ENCODE measurements at places on chromosomes 5 and 9.

DNA sequence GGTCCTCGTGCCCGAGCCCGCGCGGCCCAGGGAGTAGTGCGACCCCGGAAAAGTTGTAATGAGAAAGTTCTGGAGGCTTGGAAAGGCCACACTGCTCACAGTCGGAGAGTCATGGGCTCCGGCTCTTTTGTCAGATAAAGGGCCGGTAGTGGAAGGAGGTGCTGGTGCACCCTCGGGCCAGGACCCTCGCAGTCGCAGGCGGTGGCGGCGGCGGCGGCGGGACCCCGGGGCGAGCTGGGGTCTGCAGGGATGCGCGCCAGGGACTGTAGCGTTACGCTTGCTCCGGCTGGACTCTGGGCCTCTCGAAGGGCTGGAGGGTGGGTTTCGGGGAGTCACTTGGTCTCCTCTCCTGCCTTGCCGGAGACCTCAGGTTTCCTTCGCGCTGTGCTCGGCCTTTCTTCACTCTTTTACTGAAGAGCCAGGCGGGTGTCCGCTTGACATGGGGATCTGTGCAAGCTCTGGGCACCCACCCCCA lies 1.5 kb downstream of the RORB start:
- peak; percentile 20 for DNase-seq

DNA sequence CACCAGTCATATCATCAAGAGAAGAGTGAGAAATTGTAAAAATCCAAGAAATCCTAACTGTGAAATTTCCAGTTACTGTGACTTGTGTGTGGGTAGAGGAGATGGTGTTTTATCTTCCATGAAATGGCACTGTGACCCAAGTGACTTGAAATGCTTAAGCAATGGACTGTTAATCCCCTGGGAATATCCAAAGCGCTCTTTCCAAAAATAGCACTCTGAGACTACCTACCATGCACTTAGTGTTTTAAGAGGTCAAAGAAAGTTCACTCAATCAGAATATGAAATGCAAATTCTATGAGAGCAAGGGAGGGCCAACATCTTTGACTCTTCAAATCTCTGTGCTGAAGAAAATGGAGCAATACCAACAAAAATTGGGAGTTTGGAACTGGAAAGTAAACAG lies 244.0 kb downstream of the GABRB2 start:
- no peak for DNase-seq

- DNase-seq = no peak
Measured at GRCh38 chr5:16457853-16458252, 7.7 kb downstream of the ZNF622 start.

DNA sequence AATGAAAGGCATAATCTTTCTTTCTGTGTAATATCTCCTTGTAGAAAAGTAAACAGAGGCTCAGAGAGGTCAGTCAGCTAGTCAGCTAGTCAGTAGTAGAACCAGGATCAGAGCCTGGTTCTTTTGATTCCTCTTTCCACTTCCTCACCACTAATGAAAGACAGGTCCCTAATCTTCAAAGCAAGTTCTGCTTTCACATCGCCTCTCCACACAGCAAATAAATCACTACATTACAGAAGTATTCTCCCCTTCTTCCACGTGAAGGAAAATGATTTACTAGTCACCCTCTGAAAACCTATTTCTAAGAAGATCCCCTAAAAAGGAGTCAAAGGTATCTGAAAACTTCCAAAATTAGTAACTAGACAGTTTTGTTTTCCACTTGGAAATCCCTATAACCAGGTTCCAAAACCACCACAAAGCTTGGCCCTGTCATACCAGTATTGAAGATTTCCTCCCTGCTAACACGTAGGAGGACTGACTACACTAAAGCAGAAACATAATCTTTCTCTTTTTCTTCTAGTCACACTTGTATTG lies 140.5 kb upstream of the TARS1 start:
- no peak for DNase-seq

GRCh38 chr5:57033103-57033502 lies 81.2 kb upstream of the MIER3 start:
- no peak for DNase-seq

GRCh38 chr5:107873877-107874276 lies 203.1 kb upstream of the EFNA5 start:
- no peak for DNase-seq

DNA sequence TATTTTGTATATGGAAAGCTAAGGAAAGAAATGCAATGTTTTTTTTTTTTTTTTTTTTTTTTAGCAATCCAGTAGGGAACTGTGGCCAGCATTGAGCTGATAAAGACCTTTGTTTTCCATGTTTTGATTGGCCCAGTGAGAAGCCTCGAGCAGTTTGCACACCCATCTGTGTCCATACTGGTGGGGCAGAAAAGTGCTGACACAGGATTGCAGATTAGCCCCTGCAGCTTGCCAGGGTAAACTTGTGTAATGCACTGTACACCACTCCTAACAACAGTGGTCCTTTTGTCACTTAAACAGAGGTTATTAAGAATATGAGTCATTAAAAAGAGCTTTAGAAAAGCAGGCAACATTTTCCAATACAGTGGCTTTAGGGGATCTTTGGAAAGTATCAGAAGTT lies 132.8 kb upstream of the CDKN2B start:
- no peak for DNase-seq
